ENCODE measurements at places on chromosomes 3 and 15.

DNA sequence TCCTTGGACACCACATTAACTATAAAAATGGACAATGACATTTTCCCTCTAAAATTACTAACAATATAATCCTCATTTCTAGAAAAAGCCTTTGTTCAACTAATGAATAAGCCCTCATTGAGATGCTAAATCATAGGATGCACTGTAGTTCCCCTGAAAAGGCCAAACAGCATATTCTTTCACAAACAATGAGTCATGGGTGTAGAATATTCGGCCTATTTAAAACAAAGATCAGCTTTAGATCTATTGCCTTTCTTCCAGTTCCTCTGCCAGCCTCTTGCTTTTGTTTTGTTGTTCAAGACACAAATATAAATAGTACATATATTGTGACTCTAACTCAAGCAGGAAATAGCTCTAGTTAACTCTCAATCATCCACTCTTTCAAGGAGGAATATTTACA, 82.5 kb downstream of the ADAM10 start:
- DNase-seq = no peak

DNA sequence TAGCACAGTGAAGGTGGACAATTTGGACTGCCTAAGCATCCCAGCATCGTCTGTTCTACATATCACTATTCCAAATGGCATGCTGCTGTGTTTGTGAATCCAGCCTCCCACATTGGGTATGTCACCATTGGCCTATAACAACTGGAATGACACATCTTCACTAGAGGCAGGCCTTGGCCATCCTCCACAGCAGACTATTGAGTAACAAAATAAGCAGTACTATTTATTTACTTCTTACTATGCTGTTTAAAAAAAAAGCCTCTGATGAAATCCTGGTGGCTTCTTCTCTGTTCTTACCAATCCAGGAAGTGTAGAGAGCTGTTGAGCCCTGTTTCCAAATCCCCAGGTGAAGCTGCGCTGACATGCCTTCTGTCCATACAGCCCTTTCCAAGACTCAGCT, 30.6 kb upstream of the CERS3 start:
- DNase-seq = no peak

GRCh38 chr15:66502491-66502890, 2.2 kb downstream of the RPL4 start:
- DNase-seq = no peak

GRCh38 chr3:129230311-129231019, 18.9 kb upstream of the COPG1 start:
- DNase-seq = no peak

GRCh38 chr3:113223475-113224281, 12.3 kb downstream of the BOC start:
- DNase-seq = no peak

DNA sequence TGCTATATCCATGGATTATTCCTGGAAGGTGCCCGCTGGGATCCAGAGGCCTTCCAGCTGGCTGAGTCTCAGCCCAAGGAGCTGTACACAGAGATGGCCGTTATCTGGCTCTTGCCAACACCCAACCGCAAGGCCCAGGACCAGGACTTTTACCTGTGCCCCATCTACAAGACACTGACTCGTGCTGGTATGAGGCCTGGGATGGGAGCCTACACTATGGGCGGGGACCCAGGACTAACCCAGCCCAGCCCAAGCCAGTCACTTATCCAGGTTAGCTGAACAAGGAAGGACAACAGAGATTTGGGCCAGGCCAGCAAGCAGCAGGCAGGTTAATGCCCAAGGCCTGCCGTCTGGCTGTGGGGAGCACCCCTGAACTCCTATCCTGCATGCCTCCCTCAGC, 45.3 kb downstream of the SEMA3G start:
- DNase-seq = no peak

- DNase-seq = no peak
These were observed 124.8 kb downstream of the SV2B start for GRCh38 chr15:91224755-91225380.

DNA sequence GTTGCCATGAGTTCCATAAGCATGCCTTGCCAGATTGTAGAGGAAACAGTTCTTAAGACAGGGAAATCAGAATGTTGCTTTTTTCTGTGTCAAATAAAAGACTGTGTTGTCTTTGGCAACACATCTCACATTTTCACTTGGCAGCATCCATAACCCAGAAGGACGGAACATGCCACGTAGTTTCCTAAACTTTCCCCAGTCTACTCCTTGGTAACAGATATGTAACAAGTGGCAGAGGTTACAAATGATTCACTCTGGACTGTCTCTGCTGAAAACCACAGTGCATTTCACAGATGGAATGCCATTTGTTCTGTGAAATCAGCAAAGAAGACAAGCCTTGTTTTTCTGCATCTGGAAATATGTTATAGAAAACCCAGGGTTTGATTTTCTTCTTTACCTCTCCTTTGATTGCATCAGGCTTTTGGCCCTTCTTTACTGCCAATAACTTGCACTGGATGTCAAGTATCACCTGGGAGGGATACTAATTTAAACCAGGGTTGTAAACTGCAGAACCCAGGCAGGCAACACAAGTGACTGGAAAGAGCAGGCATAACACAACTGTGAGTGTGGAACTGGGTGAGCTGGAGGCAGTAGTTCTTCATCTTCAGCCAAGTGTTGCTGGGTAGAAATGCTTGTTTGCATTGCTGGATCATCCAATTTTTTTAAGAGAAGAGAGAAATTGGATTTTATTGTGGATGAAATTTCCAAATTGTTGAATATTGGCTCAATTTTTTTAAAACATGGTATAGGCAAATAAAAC, 124.4 kb upstream of the FOXB1 start:
- DNase-seq = no peak

GRCh38 chr3:113043686-113044085, 52.9 kb downstream of the GTPBP8 start:
- no peak for DNase-seq

DNA sequence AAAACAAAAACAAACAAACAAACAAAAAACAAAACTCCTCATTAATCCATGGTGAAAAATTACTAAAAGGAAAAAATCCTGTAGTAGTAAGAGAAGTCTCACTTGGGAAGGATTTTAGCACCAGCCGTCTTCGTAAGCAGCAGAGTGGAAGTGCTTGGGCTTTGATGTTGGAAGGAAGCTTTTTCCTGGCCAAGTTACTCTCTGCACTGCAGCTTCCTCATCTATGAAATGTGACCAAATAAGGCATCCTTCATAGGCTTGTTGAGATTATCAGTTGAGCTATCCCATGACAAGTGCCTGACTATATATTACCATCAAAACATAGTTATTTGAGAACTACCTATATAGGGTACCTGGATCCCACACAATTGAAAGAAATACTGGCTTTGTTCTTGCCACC, 436.4 kb upstream of the ONECUT1 start:
- DNase-seq = no peak

- DNase-seq = no peak
These were observed 670.6 kb downstream of the PLOD2 start for GRCh38 chr3:145490088-145491048.

DNA sequence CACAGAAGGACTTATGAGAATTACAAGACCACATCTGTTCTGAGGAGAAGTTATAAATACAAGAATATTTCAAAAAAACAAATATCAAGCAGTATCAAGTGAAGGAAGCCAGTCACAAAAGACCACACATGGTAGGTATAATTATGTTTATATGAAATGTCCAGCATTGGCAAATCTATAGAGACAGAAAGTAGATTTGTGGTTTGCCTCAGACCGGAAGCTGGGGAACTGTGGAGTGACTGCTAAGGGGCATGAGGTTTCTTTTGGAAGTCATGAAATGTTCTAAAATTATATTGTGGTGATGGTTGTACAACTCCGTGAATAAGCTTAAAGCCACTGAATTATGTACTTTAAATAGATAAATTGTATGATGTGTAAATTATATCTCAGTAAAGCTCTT, 136.9 kb downstream of the FRMD5 start:
- DNase-seq = no peak

GRCh38 chr15:38733331-38733730, 168.7 kb upstream of the RASGRP1 start:
- DNase-seq = no peak

DNA sequence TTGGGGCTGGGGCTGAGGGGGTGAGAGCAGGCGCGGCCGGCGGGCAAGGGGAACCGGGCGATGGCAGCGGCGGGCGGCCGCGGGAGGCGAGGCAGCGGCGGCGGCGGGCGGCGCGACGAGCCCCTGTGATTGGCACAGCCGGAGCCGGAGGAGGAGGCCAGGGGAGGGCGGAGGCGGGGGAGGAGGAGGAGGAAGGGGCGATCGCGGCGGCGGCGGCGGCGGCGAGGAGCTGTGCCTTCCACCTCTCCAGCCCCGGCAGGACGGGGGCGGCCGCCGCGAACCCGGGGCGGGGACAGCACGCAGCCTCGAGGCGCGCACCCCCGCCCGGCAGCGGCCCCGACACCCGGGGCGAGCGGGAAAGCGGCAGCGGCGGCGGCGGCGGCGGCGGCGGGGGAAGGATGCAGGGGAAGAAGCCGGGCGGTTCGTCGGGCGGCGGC, at the start of gene SLCO3A1:
Gene SLCO3A1, plus strand, starts transcription at position 198 of the 437 bp plus-strand sequence.
- DNase-seq = peak; percentile 46

DNA sequence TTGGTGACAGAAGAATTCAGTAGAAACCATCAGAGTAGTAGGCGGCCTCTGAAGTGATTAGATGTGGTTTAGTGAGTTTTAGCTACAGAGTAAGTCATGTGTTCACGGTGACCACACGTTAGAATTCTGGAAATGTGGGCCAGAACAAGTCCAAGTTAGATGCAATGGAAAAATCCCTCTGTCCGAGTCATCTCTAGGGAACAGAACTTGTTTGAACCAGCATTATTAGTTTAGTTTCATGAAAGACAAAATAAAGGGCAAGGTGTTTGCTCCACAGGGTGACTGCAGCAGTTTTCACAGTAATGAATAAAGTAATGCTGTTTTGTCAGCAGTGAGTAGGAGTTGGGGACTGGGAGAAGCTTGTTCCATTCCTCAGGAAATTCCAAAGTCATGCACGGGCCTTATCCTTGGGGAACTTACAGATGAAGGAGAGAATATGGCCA, 100.2 kb downstream of the CGNL1 start:
- no peak for DNase-seq

GRCh38 chr3:121961283-121961682, 60.8 kb downstream of the ILDR1 start:
- no peak for DNase-seq

GRCh38 chr3:100496711-100497261, 4.4 kb downstream of the TMEM45A start:
- no peak for DNase-seq

GRCh38 chr15:53126144-53126543, 336.0 kb upstream of the ONECUT1 start:
- DNase-seq = no peak

GRCh38 chr15:72825829-72826228, 42.3 kb upstream of the ADPGK start:
- no peak for DNase-seq

DNA sequence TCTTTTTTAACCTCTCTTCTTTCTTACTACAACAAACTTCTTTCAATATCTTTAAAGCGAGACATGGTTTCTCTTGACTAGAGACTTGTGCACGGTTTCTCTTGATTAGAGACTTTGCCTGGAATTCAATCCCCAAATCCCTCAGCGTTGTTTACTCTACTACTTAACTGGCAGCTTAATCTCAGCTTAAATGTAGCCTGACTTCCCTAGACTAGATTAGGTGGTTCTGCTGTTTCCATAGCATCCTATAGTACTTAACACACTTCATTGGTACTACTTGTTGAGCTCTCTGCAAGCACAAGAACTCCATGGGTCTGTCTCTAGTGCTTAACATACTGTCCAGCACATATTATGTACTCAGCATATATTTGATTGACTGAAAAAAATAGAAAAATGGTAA, 168.2 kb upstream of the GPR149 start:
- DNase-seq = no peak

DNA sequence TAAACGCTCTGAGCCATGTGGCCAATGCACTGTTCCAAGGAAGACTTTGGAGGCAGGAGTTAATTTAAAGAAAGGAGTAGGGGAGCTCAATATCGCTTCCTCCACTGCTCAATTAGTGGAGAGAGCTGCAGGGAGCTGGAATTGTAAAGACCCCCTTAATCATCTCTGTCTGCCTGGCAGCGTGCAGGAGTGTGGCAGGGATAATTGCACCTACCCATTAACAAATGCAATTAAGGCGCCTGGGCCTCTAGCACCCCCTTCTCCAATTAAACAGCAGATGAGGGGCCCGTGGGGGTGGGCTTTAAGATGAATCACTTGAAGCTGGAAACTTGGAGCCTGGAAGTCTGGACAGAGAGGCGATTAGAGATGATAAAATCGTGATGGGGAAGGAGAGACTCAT, 61.7 kb upstream of the GLCE start:
- DNase-seq = no peak

GRCh38 chr3:155185631-155186071, 105.5 kb downstream of the MME start:
- no peak for DNase-seq

GRCh38 chr15:39290711-39291435, 290.0 kb upstream of the THBS1 start:
- no peak for DNase-seq

DNA sequence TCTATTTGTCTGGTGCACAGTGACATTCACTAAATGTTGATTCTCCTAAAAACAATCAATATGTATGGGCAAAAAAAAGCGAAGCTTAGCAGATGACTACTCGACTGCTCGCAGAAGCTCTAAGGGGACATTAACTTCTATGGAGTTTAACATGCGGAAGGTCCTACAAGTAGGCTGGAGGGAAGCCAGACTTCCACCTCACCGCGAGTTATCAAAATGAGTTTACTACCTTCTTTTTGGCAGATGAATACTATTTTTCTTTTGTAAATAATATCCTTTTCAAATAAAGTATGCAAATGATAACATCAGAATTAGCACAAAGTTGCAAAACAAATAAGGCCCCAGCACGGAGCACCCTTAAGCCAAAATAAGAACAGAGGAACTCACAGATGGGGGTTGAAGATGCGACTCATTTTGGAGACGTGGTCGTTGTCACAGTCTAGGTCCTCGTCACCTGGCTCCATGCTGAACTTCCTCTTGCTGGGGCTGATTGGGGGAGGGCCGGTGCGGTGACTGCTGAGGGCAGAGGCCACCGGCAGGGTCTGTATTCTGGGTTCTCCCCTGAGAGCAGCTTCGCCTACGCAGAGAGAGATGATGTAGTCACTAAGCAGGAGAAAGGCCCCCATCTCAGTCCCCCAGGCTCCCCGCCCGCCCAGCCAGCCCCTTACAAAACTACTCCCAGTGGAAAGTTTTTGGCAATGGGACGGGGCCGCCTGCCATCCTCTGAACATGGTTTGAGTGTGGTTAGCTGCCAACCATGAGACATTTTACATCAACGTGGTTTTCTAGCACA, 42.1 kb downstream of the VGLL4 start:
- DNase-seq = no peak

- DNase-seq = no peak
These were observed 43.4 kb downstream of the FBXO22 start for GRCh38 chr15:75947092-75947491.

DNA sequence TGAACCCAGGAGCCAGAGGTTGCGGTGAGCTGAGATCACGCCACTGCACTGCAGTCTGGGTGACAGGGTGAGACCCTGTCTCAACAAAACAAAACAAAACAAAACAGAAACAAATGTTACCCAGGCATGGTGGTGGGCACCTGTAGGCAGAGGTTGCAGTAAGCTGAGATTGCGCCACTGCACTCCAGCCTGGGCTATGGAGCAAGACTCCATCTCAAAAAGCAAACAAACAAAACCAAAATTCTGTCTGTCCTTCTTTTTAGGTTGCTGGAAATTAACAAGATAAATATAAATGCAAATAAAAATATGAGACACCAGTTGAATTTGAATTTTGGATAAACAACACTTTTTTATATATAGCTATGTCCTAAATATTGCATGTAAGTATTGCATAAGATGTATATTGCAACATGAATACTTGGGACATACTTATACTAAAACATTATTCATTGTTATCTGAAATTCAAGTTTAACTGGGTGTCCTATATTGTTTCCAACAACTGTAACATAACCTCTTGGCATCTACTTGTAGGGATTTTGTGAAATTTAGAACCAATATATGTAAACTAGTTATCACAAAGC, 4.7 kb upstream of the CEP97 start:
- no peak for DNase-seq
